ENCODE measurements at places on chromosomes 16 and 17. TPM values are rescaled to one million over a fixed set of nuclear protein-coding genes. Genes with fewer than 3 reads are reported as not detected.

DNA sequence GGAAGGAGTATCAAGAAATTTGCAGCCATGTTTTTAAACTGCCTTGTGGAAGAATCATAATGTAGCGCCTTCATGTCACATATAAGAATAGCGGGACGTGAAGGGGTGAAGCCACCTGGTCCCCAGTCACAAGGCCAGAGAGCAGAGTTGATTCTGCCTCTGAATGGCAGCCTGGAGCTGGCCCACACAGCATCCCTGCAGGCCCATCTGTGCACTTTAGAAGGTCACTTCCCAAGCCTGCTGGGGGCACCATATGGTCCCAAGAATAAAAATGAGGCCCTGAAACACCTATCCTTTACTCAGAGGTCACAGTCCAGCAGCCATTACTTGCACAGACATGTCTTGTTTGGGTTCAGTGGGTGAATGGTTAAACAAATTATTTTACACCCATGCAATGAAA, 15.0 kb downstream of the CD300E start:
- H3K4me1 ChIP-seq, result no peaks in the 10 kb centered on the region
- no peak overlapping the region for H3K4me3 ChIP-seq
- no peaks in the 10 kb centered on the region for H3K27me3 ChIP-seq
- H3K27ac ChIP-seq, result no peak overlapping the region
- DNase-seq, result no peak
- H3K36me3 ChIP-seq, result no peaks in the 10 kb centered on the region

GRCh38 chr17:75684924-75685323, 17.8 kb downstream of the SAP30BP start:
- peak; percentile 20 for DNase-seq
- H3K4me1 ChIP-seq, result peaks cover 33% of the 10 kb centered on the region
- no peaks in the 10 kb centered on the region for H3K36me3 ChIP-seq
- H3K27me3 ChIP-seq, result no peaks in the 10 kb centered on the region
- no peak overlapping the region for H3K27ac ChIP-seq

DNA sequence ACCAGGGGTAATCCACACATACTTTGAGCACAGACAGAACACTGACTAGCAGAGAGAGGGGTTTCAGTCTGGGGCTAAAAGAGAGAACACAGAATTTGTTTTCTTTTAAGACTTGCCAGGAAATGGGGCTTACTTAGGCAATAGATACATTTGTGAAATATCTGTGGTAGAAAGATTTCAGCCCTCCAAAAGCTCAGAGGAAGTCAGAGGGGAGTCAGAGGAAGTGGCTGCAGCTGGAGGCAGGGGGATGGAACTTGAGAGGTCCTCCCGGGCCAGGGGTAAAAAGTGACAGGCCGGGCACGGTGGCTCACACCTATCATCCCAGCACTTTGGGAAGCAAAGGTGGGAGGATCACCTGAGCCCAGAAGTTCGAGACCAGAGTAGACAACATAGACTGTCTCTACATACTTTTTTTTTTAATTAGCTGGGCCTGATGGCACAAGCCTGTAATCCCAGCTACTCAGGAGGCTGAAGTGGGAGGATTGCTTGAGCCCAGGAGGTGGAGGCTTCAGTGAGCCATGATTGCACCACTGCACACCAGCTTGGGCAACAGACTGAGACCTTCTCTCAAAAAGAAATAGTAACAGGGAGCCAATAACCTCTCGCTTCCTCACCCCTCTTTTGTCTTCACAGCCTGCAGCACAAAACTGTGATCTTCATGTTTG, 49.9 kb downstream of the NLRC5 start:
- no peak overlapping the region for H3K27ac ChIP-seq
- H3K27me3 ChIP-seq, result no peaks in the 10 kb centered on the region

GRCh38 chr16:70428178-70428998, 10.5 kb downstream of the ST3GAL2 start:
- peak; percentile 97 for DNase-seq
- H3K27me3 ChIP-seq, result no peaks in the 10 kb centered on the region
- H3K4me3 ChIP-seq, result no peak overlapping the region
- peaks cover 38% of the 10 kb centered on the region for H3K4me1 ChIP-seq
- H3K27ac ChIP-seq, result peak overlapping the region; percentile 86

GRCh38 chr17:27082775-27083154, 211.1 kb upstream of the WSB1 start:
- H3K36me3 ChIP-seq, result no peaks in the 10 kb centered on the region
- H3K4me1 ChIP-seq, result no peaks in the 10 kb centered on the region
- no peak for DNase-seq
- H3K27ac ChIP-seq, result no peak overlapping the region
- no peaks in the 10 kb centered on the region for H3K27me3 ChIP-seq

GRCh38 chr17:75861927-75862317, 6.8 kb upstream of the WBP2 start:
- no peak overlapping the region for H3K27ac ChIP-seq
- H3K4me3 ChIP-seq, result no peak overlapping the region
- no peaks in the 10 kb centered on the region for H3K27me3 ChIP-seq
- DNase-seq, result no peak
- H3K36me3 ChIP-seq, result no peaks in the 10 kb centered on the region

GRCh38 chr17:9763643-9764042, 27.7 kb downstream of the DHRS7C start:
- no peaks in the 10 kb centered on the region for H3K36me3 ChIP-seq
- H3K4me3 ChIP-seq, result no peak overlapping the region
- H3K27me3 ChIP-seq, result no peaks in the 10 kb centered on the region
- H3K4me1 ChIP-seq, result no peaks in the 10 kb centered on the region

- no peak for DNase-seq
- no peak overlapping the region for H3K27ac ChIP-seq
- no peak overlapping the region for H3K4me3 ChIP-seq
Measured at GRCh38 chr17:76092526-76093413, 10.8 kb downstream of the EXOC7 start.

- no peak overlapping the region for H3K4me3 ChIP-seq
- no peaks in the 10 kb centered on the region for H3K36me3 ChIP-seq
- H3K4me1 ChIP-seq, result no peaks in the 10 kb centered on the region
- peak; percentile 5 for DNase-seq
- no peaks in the 10 kb centered on the region for H3K27me3 ChIP-seq
- no peak overlapping the region for H3K27ac ChIP-seq
Measured at GRCh38 chr17:83178533-83179304, 99.3 kb downstream of the METRNL start.

- H3K27me3 ChIP-seq, result no peaks in the 10 kb centered on the region
- H3K4me3 ChIP-seq, result no peak overlapping the region
- no peaks in the 10 kb centered on the region for H3K36me3 ChIP-seq
- DNase-seq, result no peak
- no peaks in the 10 kb centered on the region for H3K4me1 ChIP-seq
- H3K27ac ChIP-seq, result no peak overlapping the region
Measured at GRCh38 chr17:78001182-78001581, 42.7 kb downstream of the TNRC6C start.

DNA sequence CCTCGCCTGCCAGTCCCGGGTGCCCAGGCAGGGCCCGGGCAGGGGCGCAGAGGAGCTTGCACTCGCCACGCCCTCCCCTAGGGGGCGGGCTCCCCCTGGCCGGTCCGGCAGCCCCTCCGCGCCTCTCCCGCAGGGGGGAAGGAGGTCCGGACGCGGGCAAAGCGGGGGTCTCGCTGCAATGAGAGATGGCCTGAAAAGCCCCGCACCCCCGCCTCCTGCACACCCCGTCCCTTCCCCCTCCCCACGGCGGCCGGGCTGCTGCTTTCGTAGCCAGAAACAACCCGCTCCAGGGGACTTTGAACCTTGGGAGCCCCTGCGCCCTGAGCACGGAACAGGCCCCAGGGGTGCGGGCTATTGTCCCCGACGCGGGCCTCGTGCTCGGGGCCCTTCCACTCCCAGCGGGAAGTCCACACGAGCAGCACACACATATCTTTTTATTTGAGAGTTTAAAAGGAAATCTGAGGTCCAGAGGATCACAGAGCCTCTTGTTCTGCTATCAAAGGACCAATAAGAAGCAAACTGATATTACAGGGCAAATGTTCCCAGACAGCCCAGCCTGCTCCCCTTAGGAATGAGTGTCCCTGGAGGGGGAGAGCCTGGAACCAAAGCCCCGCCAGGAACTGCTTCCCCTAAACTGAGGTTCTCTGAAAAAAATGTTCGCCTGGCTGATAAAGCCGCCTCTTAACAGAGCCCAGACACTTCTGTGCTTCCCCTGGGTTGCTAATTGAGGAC, 5.8 kb upstream of the CBX4 start:
- H3K4me1 ChIP-seq, result peaks cover 55% of the 10 kb centered on the region
- H3K4me3 ChIP-seq, result no peak overlapping the region
- peak overlapping the region; percentile 55 for H3K27ac ChIP-seq

DNA sequence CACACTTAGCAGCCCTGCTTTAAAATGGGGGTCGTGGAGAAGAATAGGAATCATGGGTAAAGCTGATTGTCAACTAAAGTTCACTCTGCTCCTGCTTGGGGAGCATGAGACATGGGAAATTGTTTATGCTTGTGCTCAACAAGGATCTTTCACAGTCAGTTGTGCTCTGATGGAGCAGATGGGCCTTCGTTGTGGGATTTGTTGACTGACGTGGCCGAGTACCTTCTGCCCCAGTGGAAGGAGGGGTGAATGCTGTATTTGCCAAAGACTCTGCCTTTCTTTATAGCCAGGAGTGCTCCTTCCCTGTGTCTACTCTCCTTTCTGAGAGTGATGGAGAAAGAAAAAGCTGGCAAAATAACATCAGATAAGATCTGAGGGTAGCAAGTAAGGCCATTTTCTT, 11.4 kb downstream of the ARSG start:
- no peaks in the 10 kb centered on the region for H3K36me3 ChIP-seq
- peaks cover 6% of the 10 kb centered on the region for H3K4me1 ChIP-seq
- DNase-seq, result no peak
- H3K4me3 ChIP-seq, result no peak overlapping the region
- H3K27ac ChIP-seq, result no peak overlapping the region
- H3K27me3 ChIP-seq, result no peaks in the 10 kb centered on the region

- H3K4me3 ChIP-seq, result no peak overlapping the region
- no peak overlapping the region for H3K27ac ChIP-seq
- DNase-seq, result no peak
- H3K4me1 ChIP-seq, result no peaks in the 10 kb centered on the region
- no peaks in the 10 kb centered on the region for H3K36me3 ChIP-seq
Measured at GRCh38 chr17:19590912-19591551, 57.4 kb downstream of the SLC47A1 start.

GRCh38 chr16:72536723-72537435, 364.9 kb upstream of the PMFBP1 start:
- no peak overlapping the region for H3K27ac ChIP-seq
- H3K4me3 ChIP-seq, result no peak overlapping the region
- H3K4me1 ChIP-seq, result no peaks in the 10 kb centered on the region

- no peak overlapping the region for H3K27ac ChIP-seq
- DNase-seq, result no peak
- H3K4me3 ChIP-seq, result no peak overlapping the region
- no peaks in the 10 kb centered on the region for H3K36me3 ChIP-seq
Measured at GRCh38 chr17:8830141-8830540, 31.0 kb upstream of the MFSD6L start.

GRCh38 chr17:61849674-61850073, 13.7 kb downstream of the BRIP1 start:
- H3K36me3 ChIP-seq, result no peaks in the 10 kb centered on the region
- no peak overlapping the region for H3K27ac ChIP-seq
- no peaks in the 10 kb centered on the region for H3K4me1 ChIP-seq
- H3K27me3 ChIP-seq, result no peaks in the 10 kb centered on the region
- H3K4me3 ChIP-seq, result no peak overlapping the region

DNA sequence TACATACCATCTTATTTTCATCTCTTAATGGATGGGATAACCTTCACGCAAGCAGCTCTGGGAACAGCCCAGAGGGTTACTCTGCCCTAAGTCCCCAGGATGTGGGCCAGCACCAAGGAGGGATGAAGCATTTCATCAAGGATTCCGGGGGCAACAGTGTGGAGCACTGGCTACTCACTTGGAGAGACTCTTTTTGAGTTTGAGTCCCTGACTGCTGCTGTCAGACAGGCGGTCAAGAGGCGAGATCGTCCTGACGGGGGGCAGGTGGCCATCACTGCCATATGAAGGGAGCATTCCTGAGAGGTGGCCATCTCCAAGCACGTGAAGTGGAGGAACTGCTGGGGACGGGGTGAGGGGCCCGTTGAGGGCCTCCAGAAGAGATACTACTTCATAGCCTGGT, 18.1 kb upstream of the FOXJ1 start:
- no peaks in the 10 kb centered on the region for H3K4me1 ChIP-seq
- no peak overlapping the region for H3K4me3 ChIP-seq

DNA sequence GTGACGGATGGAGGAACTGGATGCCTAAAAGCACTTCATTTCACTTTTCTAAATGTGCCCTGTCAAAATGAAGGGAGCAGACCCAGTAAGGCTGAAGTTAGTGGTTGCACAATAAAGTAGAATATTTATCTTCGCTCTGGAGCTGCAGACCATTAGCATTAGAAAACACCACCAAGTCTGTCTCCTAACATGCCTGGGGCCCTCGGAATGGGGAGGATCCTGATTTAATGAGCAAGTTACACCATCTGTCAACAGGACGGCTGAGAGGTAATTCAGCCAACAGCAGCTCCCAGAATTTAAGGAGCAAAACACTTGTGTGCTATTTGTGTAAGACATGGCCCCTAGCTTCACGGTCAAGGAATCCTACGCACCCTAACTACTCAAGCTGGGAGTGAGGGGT, 22.3 kb downstream of the CA10 start:
- no peaks in the 10 kb centered on the region for H3K4me1 ChIP-seq
- H3K27ac ChIP-seq, result no peak overlapping the region
- DNase-seq, result no peak
- H3K4me3 ChIP-seq, result no peak overlapping the region
- H3K27me3 ChIP-seq, result no peaks in the 10 kb centered on the region
- no peaks in the 10 kb centered on the region for H3K36me3 ChIP-seq

Gene KCNH4
- not detected for total RNA-seq

Gene STAT5B
- 35.3 TPM for total RNA-seq

Gene HLF
- total RNA-seq, result 4.9 TPM

Gene C16orf90
- total RNA-seq, result not detected

Gene CDRT15
- not detected for total RNA-seq

Gene RCVRN
- total RNA-seq, result not detected

Gene RTN4RL1
- 3.1 TPM for total RNA-seq

Gene KRT9
- not detected for total RNA-seq

Gene NUDT21
- total RNA-seq, result 9.2 TPM

Gene TSNAXIP1
- not detected for total RNA-seq

Gene ADAD2
- not detected for total RNA-seq

Gene FNDC8
- not detected for total RNA-seq

Gene CDH8
- not detected for total RNA-seq

Gene MYH13
- total RNA-seq, result not detected

Gene PLLP
- 43.2 TPM for total RNA-seq

All from body of pancreas (tissue), 4 donors.